ENCODE measurements at places on chromosomes 6 and 20. TPM values are rescaled to one million over a fixed set of nuclear protein-coding genes. Genes with fewer than 3 reads are reported as not detected.

The JPH2 gene
- 0.49 TPM for total RNA-seq

The BTN1A1 gene
- total RNA-seq, result 0.10 TPM

The LY6G6C gene
- 0.23 TPM for total RNA-seq

The TP53TG5 gene
- not detected for total RNA-seq

The HNF4A gene
- 0.28 TPM for total RNA-seq

The TXNDC5 gene
- 177 TPM for total RNA-seq

The VWA7 gene
- total RNA-seq, result 4.3 TPM

The ACSS1 gene
- 32.2 TPM for total RNA-seq

The SULF2 gene
- total RNA-seq, result 1.4 TPM

The PPIL6 gene
- total RNA-seq, result 2.2 TPM

The ANGPT4 gene
- not detected for total RNA-seq

The ARMC12 gene
- 1.4 TPM for total RNA-seq

Data from Panc1 (cell line).